G401 (cell line): ENCODE measurements at places on chromosomes 13 and 19. TPM values are rescaled to one million over a fixed set of nuclear protein-coding genes. Genes with fewer than 3 reads are reported as not detected.

DNA sequence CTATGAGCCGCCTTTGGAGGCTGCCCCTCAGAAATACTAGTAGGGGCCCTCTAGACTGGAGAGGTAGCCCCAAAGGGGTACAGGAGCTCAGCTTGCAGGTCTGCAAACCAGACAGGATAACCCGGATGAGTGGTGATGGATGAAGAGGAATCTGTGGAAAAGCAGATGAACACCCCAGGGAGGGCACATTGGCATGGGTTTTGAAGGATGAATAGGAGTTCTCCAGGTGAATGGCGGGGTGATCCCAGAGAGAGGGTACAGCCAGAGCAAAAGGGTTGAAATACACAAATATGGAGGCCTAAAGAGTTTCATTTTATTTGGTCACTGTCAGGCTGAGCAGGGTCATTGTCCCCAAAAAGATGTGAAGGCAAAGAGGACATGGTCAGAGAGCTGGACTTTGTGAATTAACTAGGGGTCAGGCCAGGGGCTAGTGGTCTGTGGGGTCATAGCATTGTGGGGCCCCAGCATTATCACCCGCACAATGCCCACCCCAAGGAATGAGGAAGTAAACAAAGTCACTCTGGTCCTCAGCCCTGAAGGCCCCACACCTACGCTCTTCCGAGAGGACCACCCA, 4.8 kb downstream of the NR2F6 start:
- DNase-seq = no peak

Gene DAND5
- 0.18 TPM in 1 of 2 replicates, not detected in the other for total RNA-seq

GRCh38 chr13:101401196-101401595, 15.1 kb downstream of the NALCN start:
- DNase-seq = no peak

DNA sequence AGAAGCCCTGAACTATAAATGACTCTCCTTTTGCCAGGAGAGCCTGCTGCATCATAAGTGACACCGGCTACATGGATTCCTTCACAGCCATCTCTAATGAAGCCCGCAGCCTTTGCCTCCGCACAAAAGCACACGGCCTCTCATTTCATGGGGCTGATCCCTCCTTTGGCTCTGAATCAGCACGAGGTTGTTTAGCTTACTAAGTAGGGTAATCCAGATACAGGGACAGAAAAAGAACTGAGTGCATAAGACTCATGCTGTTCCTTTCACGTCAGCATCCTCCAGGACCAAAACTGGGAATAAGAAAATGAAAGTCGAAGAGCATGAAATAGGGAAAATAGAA, 136.3 kb downstream of the DCT start:
- DNase-seq = no peak

- no peak for DNase-seq
Measured at GRCh38 chr13:27280009-27280656, 9.5 kb downstream of the RASL11A start.

GRCh38 chr19:977058-977464, 7.1 kb upstream of the WDR18 start:
- DNase-seq = no peak

DNA sequence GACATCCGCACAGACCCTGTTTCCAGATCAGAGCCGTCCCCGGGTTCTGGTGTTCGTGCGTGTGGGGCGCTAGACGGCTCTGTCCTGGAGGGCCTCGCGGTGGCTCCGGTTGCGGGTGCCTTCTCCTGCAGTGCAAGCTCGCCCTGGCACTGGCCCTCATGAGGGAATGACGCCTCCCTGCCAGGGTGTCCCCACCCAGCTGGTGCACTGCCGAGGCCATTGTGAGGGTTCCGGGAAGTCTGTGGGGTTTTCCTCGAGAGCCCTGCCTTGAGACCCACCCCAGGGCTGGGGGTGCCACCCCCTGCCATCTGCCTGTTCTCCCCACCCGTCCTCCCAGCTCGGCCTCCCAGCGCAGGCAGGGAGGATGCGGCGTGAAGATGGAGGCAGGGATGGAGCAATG, 19.2 kb upstream of the GNA15 start:
- DNase-seq = peak; percentile 30

Gene DPF1
- total RNA-seq = 1.9 and 7.0 TPM in 2 replicates

DNA sequence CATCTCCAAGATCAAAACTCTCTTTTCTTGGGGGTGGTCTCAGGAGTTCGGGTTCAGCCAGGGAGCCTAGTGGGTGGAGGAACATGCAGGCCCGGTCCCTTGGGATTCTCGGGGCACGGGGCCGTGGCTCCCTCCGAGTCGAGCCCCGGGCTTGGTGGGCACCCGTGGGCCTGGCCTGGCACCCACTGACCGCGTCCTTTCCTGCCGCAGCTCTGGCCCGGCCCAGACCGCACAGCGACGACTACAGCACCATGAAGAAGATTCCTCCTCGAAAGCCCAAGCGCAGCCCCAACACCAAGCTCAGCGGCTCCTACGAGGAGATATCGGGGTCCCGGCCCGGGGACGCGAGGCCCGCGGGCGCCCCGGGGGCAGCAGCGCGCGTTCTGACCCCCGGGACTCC, 510.6 kb downstream of the MYO16 start:
- DNase-seq = no peak

- DNase-seq = no peak
Measured at GRCh38 chr19:6586726-6587092, 4.2 kb downstream of the CD70 start.

Gene LRG1
- 0.25 and 0.41 TPM in 2 replicates for total RNA-seq

Gene PTH2
- not detected in 2 replicates for total RNA-seq

- no peak for DNase-seq
Measured at GRCh38 chr13:50527188-50527587, 316.3 kb downstream of the DLEU7 start.

Gene ANGPTL8
- not detected in 2 replicates for total RNA-seq

GRCh38 chr13:44837250-44837649, 152.0 kb downstream of the NUFIP1 start:
- DNase-seq = no peak

- no peak for DNase-seq
Measured at GRCh38 chr19:41434450-41434849, 5.3 kb downstream of the DMAC2 start.
